ENCODE measurements at places on chromosomes 7 and 10.

- DNase-seq: no peak
Observed at GRCh38 chr10:125543796-125544195, 139.2 kb downstream of the TEX36 start.

- no peak for DNase-seq
Observed at GRCh38 chr7:41732436-41732785, 29.5 kb upstream of the INHBA start.

GRCh38 chr10:84075226-84076046, 63.9 kb upstream of the GHITM start:
- no peak for DNase-seq

DNA sequence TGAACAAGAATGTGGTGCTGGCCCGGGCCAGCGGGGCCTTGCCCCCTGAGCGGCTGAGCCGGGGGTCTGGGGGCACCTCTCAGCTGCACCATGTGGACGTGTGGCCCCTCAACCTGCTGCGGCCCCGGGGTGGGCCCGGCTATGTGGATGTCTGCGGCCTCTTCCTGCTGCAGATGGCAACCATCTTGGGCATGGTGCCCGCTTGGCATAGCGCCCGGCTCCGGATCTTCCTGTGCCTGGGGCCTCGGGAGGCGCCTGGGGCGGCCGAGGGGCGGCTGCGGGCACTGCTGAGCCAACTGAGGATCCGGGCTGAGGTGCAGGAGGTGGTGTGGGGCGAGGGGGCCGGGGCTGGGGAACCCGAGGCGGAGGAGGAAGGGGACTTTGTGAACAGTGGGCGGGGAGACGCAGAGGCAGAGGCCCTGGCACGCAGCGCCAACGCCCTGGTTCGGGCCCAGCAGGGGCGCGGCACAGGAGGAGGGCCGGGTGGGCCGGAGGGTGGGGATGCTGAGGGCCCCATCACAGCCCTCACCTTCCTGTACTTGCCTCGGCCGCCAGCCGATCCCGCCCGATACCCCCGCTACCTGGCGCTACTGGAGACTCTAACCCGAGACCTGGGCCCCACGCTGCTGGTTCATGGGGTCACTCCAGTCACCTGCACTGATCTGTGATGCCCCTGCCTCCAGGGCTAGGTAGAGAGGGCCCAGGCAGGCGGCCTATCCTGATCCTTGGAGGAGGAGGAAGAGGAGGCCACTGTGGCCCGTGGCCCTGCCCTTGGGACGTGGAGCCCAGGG, 1.1 kb upstream of the TRIP6 start:
- no peak for DNase-seq

GRCh38 chr7:36523371-36524101, 133.9 kb downstream of the ANLN start:
- no peak for DNase-seq

- no peak for DNase-seq
Observed at GRCh38 chr10:116627386-116627933, 6.7 kb downstream of the PNLIPRP2 start.

DNA sequence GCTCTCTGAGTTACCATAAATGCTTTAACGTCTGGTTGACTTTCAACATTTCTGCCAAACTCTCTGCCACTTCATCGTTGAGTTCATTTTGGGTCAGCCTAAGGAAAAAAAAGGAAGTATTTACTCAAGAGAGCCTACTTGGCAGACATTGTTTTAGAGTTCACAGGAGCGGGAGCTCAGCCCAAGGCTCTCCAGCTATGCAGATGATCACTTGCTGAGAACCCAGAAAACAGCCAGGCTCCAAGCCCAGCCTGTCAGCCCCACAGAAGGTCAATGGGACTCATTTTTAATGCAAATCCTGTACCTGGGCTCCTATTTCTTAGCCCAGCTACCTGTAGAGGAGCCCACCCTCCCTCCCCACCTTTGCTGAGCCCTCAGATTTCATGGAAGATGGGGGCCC, 45.5 kb downstream of the NOD1 start:
- DNase-seq: peak; percentile 68

GRCh38 chr10:234708-235406, 99.6 kb downstream of the ZMYND11 start:
- DNase-seq: no peak

DNA sequence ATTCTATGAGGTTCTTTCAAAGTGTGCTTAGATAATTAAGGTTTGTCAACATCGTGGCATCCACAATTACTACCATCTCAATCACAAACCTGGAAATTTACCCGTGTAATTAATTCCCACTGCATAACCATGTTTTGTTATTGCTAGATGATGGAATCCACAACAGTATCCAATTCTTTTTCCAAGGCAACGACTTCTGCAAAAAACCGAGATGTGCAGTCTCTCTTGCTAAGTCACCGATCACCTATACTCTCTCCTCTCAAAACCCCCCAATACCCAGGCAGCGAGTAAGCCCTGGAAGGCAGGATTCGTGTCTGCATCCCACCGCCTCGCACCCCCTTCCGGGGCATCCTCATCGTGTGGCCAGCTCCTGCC, 678 bp upstream of the EIF4H start:
- DNase-seq: no peak

DNA sequence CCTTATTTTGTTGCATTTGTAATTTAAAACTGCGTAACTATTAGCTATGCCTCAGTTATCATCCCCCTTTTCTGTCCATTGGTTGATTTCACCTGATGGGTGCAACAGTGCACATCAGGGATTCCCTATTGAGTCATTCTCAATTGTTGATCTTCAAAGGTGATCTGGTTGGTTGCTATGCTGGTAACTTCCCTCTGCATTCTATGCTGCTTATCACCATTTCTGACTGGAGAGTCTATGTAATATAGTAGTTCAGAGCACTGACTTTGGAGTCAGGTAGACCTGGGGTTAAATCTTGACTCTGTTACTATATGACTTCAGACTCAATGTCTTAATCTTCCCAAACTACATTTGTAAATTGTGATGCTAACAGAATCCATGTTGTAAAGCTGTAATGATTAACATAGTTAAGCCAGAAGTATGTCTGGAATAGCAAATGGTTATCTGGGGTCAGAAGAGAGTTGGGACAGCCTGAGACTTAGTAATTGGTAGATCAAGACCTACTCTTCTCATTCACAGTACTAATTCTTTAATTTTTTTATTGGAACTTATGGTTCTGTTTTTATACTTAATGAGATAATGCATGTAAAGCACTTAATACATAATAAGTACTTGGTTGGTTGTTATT, 38.1 kb downstream of the EXOC6 start:
- no peak for DNase-seq

- no peak for DNase-seq
Observed at GRCh38 chr7:80247144-80247543, 112.5 kb downstream of the GNAI1 start.

- peak; percentile 98 for DNase-seq
Observed at GRCh38 chr10:5945561-5946418, 31.6 kb downstream of the IL15RA start.

DNA sequence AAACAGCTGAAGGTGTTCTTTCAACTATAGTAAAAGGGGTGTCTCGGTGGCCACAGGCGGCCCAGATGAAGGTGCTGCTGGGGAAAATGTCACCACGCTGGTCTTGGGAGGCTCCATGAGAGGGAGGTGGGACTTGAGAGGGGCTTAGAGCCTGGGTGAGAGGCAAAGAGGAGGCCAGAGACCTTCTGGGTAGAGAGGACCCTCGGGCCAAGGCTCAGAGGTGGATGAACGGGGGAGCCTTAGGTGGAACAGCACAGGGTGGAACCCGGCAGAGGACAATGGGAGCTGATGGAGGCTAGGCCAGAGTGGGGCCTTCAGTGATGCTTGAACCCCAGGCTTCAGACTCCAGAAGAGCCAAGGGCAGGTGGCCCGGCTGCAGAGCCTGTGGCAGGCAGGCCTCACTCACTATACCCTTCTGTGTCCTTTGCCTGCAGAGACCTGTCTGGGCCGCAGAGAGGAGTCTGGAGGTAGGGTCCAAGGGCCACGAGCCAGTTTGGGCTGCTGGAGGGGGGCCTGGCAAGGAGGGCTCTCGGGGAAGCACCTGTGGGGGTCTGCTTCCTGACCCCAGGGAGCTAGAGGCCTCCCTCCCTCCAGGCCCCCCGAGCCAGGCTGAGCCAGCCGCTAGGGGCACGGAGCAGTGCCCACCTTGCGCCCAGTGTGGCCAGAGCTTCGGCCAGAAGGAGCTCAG, 32.1 kb downstream of the ZNF783 start:
- DNase-seq: no peak

DNA sequence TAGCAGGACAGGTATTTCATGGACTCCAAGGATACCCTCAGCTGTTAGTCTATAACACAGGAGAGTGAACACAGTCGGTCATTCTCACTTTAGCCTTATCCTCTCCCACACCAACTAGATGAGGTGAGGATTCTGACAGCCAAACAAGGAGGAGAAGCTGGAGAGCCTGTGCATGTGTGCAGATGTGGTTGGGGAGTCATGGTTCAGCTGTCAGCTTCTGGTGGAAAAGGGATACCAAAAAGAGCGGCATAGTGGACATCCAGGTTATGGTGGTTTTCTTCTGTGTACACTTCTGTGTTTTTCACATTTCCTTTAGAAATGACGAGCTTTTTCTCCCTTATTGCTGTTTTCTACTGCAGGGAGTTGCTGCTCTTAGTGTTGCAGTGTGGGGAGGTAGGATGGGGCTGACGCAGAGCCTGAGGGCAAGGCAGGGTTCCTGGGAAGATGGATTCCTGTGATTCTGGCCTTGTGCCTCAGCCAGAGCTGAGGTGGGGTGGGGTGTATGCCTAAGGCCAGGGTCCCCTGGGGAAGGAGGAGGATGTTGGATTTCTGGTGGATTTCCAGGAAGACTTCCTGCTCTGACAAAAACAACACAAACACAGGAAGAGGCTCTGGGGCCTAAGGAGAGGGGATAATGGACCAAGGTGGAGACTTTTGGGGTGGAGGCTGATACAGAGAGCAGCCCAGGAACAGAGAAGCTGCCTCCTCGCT, 26.6 kb downstream of the PLAU start:
- no peak for DNase-seq

DNA sequence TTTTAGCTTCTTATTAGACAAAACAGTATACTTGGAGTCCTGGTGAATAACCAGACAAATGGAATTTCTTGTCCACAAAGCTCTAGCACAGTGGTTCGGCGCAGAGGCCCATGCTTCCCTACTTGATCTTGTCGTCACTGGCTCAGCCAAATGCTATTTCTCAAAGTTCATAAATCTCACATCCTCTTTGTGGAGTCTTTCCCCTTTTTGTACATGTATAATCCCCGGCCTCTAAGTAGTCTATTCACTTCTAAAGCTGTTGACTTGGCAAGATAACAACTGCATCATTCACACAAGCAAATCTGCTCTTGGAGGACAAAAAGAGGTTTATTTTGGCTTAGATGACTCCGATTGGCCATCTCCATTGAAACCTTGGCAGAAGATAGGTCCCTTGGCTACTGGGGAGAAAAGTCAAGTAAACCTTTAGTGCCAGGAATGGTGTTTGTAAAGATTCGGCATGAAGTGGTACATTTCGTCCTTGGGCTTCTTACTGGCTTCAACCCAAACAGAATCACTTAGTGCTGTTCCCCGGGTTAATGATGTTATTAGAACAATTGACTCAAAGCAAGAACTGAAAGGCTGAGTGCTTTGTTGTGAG, 5.1 kb upstream of the AKR1E2 start:
- no peak for DNase-seq

- DNase-seq: no peak
Observed at GRCh38 chr10:21195252-21195651, 298.1 kb upstream of the NEBL start.

GRCh38 chr7:33711231-33712019, 193.9 kb upstream of the BMPER start:
- DNase-seq: no peak

- no peak for DNase-seq
Observed at GRCh38 chr7:74344786-74345185, 55.6 kb downstream of the CLIP2 start.

GRCh38 chr10:1050554-1050953, 1.6 kb upstream of the IDI1 start:
- DNase-seq: no peak

DNA sequence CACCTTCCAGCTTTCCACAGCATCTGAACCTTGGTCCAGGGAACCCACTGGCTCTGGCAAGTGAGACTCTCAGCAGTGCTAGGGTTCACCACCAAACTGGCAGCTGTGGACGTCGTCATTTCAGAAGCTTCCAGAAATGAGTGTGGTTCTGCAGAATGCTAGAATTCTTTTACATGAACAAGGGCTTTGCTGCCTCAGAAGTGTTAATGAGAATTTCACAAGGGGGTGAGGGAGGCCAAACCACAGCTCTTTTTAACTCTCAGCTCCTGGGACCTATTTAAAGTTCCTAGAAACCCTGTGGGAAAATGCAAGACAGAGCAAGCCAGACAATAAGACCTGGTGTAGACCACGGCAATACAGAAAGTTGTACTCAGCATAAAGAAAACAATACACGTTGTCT, 129.3 kb upstream of the BET1 start:
- DNase-seq: peak; percentile 27

GRCh38 chr7:16399916-16400892, 21.1 kb downstream of the CRPPA start:
- DNase-seq: no peak

All from GM04503 (cell line).